Stimulated activated CD4-positive, alpha-beta T cell treated with anti-CD3 and anti-CD28 coated beads, Interleukin-4, amount 100 ng/mL, for 48 hours (primary cell): ENCODE measurements at places on chromosomes 7 and 10.
A peak's percentile ranks its signal among the peaks of the same experiment; 100 is the strongest.

DNA sequence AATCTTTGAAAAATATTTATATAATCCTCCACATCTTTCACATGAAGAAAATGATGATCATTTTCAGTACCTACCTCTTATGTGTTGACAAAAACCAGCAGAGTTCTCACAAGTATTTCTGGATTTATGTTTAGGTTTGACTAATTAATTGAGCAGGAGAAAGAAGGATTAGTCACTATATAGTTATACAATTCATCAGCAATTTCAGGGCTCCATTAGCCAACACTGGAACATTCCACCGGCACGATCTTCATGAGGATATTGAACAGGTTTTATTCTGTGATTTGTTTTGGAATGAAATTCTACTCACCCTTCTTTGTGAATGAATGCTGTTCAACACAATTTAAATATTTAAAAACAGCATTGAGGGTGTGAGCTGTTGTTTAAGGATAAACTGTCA is 163.2 kb downstream of the SEM1 start:
- DNase-seq, result no peak

- no peak for DNase-seq
Measured at GRCh38 chr7:15936991-15937390, 250.5 kb upstream of the MEOX2 start.

DNA sequence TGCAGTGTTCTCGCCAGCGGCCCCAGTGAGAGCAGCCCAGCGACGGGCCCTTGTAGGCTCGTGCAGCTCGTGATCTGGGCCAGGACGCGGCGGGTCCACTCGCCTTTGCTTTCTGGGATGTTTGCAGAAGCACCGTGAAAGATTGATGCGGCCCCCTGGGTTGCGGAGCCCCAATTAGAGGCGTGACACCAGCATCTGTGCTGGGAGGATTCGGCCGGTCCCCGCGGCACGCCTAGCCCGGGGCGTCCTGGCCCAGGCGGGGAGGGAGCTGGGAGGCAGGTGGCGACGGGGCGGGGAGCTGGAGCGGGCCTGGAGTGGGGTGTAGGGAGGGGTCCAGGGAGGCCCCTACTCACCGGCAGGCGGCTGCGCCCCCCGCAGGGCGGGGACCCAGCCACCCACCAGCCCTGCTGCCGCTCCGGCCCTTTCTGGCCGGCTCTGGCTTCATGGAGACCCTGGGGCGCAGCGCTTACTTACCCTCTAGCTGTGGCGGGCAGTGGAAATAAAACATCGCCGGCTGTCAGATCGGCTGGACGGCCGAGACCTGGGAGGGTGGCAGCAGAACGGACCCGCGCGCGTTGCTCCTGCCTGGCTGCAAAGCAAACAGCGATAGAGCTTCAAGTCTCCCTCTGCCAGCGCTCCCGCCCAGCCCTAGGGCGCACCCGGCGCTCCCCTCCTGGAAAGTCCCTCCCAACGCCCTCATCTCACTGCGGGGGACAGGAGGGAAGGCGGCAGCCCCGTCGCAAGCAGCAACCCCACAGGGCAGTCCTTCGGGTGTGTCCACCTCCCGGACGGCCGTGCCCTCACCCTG is 752 bp downstream of the DRGX start:
- DNase-seq, result no peak

DNA sequence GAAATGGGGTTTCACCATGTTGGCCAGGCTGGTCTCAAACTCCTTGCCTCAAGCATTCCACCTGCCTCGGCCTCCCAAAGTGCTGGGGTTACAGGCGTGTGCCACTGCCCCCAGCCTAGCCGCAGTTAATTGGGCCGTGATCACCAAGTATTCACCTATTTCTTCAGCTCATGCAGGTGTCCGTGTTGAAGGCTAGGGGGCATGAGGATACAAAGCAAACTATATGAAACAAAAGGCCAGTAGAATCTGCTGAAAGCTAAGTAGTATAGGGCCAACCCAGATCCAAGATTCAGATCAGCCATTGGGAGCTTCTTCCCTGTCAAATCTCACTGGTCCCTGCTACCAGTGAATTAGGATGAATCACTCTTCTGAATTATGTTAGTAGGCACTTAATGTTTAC is 73.4 kb downstream of the LRRC4 start:
- no peak for DNase-seq

- no peak for DNase-seq
Measured at GRCh38 chr7:101634196-101634717, 5.2 kb upstream of the MYL10 start.

DNA sequence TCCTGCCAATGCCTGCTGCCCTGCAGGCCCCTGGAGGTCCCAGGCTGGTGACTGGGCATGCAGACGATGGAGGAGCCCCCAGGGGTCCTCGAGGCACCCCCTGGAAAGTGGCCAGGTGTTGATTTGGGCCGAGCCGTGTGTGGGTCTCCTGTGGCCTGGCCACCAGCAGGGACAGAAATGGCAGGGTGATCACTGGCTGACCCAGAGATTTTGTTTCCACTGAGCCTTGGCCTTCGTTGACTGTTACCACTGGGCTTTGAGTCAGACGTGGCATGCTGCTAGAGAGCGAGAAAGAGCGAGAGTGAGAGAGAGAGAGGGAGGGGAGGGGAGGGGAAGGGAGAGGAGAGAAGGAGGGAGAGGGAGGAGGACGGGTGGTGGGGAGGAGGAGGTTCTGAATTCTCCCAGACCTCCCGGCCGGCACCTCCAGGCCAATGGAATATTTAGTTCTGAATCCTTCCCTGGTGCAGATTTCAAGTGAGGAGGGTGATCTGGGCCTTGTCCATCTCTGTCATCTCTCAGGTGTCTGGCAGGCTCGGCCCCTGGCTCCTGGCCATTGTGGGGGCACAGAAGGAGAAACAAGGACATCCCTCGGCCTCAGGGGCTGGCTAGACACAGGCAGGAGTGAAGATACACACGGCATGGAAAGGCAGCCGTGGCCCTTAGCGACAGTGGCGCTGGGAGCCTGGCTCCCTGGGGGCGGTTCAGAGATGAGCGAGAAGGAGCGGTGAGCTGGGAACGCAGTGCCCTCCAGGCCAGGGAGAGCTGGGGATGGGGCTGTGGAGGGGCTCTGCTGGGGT is 58.2 kb downstream of the GLRX3 start:
- DNase-seq, result no peak

GRCh38 chr10:90130321-90131086 is 429.1 kb downstream of the KIF20B start:
- DNase-seq, result no peak

GRCh38 chr10:28284126-28284525 is 18.7 kb downstream of the MPP7 start:
- no peak for DNase-seq

GRCh38 chr7:70505886-70506285 is 626.1 kb upstream of the GALNT17 start:
- no peak for DNase-seq

GRCh38 chr10:92517034-92517655 is 56.7 kb downstream of the IDE start:
- DNase-seq, result peak; percentile 42

GRCh38 chr10:49362596-49363260 is 33.2 kb downstream of the DRGX start:
- no peak for DNase-seq

- DNase-seq, result no peak
Measured at GRCh38 chr10:121059351-121059750, 208.2 kb downstream of the WDR11 start.
